NCI-H1694 (cell line): ENCODE measurements at places on chromosomes 6 and 20.

DNA sequence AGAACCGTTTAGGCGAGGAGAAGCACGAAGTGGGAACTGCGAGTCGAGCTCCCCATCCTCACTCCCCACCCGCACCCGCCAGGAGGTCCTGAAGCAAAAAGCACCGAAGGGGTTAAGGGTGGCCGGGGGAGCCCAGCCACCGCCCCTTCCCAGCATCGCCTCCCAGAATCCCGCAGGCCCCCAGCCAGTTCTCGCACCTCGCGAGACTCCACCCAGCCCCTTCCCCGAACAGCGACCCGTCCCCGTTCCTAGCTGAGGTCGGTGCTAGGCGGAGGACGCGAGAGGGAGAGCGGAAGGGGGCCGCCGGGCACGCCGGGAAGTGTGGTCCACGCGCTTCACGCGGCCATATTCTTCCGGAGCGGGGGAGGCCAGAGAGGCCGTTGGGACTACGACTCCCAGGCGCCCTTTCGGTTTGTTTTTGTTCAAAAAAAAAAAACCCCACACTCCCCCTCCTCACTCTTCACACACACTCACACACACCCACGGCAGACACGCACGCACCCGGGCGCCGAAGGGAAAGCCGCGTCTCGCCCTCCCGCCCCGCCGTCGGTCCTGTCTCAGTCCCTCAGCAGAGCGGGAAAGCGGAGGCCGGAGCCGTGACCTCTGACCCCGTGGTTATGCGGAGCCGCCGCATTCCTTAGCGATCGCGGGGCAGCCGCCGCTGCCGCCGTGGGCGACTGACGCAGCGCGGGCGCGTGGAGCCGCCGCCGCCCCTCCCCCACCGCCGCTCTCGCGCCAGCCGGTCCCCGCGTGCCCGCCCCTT is at the start of gene ASXL1:
Gene ASXL1, plus strand, starts transcription at position 463 of the 763 bp plus-strand sequence. CDS start 445 bp downstream, outside the sequence.
- DNase-seq, result peak; percentile 95

GRCh38 chr6:166658115-166658791 is 31.2 kb upstream of the RPS6KA2 start:
- no peak for DNase-seq

GRCh38 chr6:19655744-19656143 is 181.4 kb upstream of the ID4 start:
- no peak for DNase-seq

- DNase-seq, result no peak
These were observed 4.9 kb downstream of the SCML4 start for GRCh38 chr6:107819217-107819616.

- DNase-seq, result no peak
These were observed 48.3 kb downstream of the FAM217A start for GRCh38 chr6:4030669-4031068.

- no peak for DNase-seq
These were observed 8.5 kb downstream of the CD164 start for GRCh38 chr6:109373762-109374161.

DNA sequence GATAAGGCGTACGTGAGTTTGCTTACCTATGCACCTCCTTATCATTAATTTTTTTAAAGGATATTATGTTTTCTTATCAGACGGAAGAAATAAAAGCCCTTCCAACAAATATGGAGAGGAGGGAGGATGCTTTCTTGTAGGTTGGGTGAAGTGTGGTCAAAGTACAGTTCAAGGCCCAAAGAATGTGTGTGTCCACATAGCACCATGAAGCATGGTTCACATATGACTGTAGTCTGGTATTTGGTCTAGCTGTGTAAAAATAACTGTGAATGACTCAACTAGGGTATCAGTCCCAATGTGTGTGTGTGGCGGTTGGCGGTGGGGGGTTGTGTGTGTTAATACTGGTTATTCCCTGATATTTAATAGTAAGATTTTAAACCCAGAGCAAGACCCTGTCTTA is 212.7 kb downstream of the TMEM242 start:
- DNase-seq, result no peak
